Fibroblast of skin of scalp (primary cell): ENCODE measurements at places on chromosomes 2 and 18.

GRCh38 chr2:68292108-68292710 lies 27.5 kb downstream of the CNRIP1 start:
- DNase-seq: peak; percentile 26

DNA sequence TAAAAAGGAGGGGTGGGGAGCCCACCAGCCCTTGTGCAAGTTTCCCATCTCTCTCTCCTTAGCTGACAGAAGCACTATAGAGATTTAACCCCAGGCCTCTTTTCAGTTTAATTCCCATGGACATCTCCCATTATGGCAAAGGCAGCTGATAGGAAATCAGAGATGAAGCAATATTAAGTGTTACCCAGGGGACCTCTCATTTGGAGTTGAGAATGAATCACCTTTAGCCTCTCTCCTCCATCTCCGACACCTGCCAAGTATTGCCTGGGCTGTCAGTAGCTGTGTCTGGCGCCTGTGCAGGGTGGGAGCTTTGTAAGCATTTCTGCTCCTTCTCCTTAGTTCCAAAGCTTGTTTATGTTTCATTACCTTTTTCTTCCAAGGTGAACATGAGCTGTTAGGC lies 109.0 kb downstream of the AQP4 start:
- no peak for DNase-seq

GRCh38 chr18:41121116-41121826 lies 833.8 kb upstream of the PIK3C3 start:
- peak; percentile 61 for DNase-seq

DNA sequence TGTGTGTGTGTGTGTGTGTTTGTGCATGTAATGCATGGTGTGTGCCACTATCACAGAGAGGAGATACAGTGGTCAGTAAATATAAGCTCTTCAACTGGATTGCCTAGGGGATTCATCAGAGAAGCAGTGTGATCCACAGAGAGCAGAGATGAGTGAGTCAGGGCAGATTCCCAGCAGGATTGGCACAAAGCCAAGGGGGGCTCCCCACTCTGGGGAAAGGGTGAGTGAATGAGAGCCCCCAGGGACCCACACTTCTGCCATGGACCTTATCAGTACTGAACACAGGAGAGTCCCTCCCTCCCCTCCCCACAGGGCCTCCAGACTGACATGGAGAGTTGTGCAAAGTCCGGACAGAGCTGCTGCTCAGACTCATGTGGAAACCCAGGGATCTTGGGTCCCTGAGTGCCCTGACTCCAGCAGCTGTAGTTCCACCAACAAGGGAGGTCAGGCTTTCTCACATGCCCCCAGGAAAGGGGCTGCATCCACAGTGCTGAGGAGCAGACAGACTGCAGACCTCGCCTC lies 748.8 kb downstream of the NR4A2 start:
- DNase-seq: no peak

DNA sequence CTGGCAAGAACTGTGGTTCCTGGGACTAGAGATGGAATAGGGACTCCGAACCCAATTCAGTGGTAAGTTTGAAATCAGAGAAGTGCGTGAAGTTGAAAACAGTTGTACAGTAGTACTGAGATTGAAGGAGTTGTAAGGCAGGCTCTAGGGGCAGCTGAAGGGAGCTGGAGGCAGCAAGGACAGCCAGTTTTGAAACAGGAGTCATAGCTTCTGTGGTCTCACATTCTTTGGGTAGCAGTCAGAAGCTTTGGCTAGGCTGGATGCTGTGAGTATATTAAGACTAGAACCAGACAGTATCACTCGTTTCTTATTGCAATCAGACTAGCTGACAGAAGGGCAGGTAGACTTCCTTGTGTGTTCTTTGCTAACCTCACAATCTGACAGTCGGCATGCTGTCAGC lies 64.5 kb upstream of the ADAM23 start:
- DNase-seq: peak; percentile 1

GRCh38 chr2:24842081-24843050 lies 49.1 kb downstream of the CENPO start:
- DNase-seq: no peak

- peak; percentile 62 for DNase-seq
Measured at GRCh38 chr2:227717687-227718567, at the start of gene SLC19A3. TSS of gene SLC19A3 (minus strand) at chr2:227718028. CDS start at chr2:227702318, 15,710 bp downstream.

- DNase-seq: no peak
Measured at GRCh38 chr2:129689653-129690448, 289.6 kb upstream of the RAB6C start.

GRCh38 chr18:27869735-27870134 lies 307.2 kb downstream of the CDH2 start:
- no peak for DNase-seq
